A549 (cell line): ENCODE measurements at places on chromosomes 11 and 22. TPM values are rescaled to one million over a fixed set of nuclear protein-coding genes. Genes with fewer than 3 reads are reported as not detected.

GRCh38 chr11:13038366-13038765 is 29.2 kb downstream of the RASSF10 start:
- no peak for DNase-seq

DNA sequence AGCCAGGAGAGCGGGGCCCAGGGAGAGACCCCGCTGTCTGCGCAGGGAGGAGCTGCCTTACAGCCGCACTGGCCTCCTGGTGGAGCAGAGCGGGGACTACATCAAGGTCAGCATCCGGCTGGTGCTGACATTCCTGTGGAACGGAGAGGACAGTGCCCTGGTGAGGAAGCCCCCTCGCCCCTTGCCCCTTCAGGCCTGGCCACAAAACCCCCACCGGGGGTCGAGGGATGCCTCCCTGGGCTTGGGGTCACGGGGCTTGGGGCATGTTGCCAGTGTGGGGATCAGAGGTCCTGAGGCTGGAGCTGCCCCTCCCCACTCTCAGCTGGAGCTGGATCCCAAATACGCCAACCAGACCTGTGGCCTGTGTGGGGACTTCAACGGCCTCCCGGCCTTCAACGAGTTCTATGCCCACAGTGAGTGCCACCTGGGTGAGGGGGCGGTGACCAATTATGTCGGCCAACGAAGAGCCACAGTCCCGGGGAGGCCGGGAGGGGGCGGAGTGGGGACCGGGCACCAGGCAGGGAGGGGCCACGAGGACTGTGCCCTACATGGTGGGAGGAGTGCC is 4.2 kb downstream of the MUC5B start:
- peak; percentile 81 for DNase-seq

DNA sequence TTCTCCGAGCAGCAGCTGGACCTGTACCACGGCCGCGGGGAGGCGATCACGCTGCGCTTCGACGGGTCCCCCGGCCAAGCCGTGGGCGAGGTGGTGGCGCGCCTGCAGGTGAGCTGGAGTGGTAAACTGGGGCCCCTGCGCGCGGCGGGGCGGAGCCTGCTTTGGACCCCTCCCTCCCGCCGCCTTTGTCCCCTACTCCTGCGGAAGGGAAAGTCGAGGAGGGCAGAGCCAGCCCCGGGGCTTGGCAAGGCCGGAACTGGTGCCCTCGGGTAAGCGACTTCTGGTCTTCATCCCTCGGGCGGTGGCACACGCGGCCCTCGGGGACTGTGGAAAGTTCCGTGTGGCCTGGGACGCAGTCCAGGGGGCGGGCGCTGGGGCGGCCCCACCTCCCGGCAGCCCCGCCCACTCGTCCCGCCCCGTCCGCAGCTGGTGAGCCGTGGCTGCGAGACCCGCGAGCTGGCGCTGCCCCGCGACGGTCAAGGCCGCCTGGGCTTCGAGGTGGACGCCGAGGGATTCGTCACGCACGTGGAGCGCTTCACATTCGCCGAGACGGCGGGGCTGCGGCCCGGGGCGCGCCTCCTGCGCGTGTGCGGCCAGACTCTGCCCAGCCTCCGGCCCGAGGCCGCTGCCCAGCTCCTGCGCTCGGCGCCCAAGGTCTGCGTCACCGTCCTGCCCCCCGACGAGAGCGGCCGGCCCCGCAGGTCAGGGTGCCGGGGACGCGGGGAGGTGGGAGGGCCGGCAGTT is 9.2 kb downstream of the SIPA1 start:
- peak; percentile 67 for DNase-seq

GRCh38 chr22:47408409-47408808 is 646.0 kb downstream of the TBC1D22A start:
- DNase-seq: no peak

DNA sequence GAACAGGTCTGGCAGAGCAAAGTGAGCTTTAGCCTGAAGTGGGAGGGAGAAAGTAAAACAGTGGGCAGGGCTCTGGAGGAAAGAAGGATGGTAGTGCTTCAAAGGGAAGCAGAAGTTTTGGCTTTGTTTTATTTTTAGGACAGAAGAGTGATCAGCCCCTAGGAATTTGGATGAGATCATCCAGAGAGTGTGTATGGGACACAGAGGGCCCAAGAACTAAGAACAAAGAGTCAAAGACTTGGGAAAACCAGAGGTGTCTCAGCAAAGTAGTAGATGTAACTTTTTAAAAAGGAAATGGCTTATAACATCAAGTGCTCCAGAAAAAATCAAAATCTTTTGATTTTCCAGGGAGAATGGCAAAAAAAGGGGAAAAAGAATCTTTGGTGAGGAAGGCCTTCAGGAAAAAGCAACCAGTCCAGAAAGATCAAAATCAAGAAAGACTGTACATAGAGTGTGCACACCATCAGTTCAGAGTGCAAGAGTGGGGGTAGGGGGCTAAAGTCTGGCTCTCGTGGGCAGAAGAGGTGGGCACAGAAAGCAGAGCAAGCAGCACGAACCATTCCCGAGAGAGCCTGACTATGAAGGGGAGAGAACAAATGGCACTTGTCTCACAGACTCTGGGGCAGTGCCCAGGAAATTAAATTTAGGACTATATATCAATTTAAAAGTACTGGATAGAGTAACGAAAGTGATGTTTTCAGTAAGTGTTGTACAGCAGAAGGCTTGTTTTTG is 30.0 kb downstream of the MAPK1 start:
- peak; percentile 9 for DNase-seq

GRCh38 chr11:120229451-120230424 is 10.2 kb upstream of the POU2F3 start:
- peak; percentile 20 for DNase-seq

DNA sequence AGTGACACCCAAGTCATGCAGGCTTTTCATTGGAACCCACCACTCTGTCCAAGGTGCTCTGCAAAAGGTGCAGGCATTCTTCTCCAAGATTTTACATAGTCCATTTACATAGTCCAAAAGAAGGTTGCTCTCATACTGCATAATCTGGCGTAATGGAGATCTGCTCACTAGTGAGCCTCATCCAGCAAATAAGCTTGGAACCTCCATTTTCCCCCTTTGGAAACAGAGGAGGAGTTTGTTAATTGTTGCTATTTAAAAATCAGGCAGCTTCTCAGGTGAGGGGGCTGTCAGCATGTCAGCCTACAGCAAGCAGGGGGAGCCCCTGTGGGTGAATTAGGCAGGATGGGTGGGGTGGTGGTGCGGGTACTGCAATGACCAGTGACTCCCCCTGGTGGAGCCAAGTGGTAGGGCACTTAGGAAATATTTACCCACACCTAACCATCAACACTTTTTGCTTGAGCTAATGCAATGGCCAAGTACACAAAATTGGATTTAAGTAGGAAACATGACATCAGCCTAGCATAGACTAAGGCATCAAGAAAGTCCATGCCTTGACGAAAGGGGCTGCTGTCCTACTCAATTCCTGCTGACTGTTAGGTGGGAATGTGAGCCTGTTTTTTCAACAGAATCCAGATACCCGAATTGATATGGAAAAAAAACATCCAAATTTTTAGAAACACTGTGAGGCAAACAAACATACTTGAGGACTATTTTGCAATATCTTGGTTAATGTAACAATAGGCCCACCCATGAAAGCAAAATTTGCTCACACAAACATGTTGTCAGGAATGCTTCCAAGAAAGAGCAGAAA is 64.5 kb downstream of the AMBRA1 start:
- peak; percentile 89 for DNase-seq

DNA sequence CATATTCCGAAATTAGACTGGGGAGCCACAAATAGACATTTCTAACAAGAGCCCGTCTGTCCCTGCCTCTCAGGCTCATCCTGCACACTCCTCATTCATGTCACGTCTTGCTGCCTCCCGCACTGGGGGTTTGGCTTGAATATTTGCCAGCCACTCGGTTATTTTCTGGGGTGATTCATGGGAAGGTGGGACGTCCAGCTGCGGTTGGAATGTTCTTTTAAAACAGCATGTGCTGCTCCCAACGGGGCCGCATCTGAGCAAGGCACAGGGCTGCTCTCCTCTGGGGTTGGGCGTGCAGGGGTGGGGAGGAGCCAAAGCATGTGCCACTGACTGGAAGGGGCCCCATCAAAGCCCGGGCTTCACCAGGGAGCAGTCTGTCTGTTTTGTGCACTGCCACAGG is 25.9 kb upstream of the SLC5A4 start:
- peak; percentile 10 for DNase-seq

GRCh38 chr11:69402251-69402887 is 79.1 kb upstream of the LINC01488 start:
- no peak for DNase-seq

GRCh38 chr11:31535479-31535878 is 25.9 kb downstream of the ELP4 start:
- no peak for DNase-seq

DNA sequence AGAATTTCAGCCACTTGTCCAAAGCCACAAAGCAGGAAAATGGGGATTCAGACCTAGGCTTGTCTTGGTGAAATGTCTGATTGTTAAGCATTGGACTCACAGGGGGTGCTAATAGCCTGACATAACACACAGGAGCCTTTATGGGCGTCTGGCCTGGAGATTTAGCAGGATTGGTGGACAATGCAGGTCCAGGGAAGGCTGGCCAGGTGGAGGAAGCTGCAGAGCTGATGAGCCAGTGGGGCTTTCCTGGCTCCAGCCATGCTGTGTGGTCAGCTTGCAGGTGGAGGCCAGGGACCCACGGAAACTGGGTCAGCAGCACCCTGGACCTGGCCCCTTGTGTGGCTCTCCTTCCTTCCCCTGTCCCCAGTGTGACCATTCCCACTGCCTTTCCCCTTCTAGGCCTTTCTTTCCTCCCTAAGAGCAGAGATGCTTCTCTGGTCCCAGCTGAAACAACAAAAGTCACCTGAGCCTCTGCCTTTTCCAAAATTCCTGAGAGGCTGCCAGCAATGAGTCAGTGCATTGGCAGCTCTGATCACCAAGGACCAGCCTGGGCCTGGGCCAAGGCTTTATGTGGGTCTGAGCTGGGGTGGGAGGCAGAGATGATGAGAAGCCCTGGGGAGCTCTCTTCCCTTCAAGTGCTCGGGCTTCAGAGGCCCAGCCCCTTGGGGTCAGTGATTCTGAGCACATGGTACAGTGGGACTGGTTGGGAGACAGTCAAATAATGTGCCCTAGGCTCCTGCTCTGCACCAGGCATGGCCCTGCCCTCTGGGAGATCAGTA is 85.2 kb downstream of the CCDC81 start:
- DNase-seq: peak; percentile 74

- DNase-seq: no peak
Observed at GRCh38 chr22:25091458-25091857, 108.2 kb upstream of the CRYBB3 start.

GRCh38 chr22:23403720-23404688 is 176.1 kb downstream of the IGLL1 start:
- DNase-seq: no peak

DNA sequence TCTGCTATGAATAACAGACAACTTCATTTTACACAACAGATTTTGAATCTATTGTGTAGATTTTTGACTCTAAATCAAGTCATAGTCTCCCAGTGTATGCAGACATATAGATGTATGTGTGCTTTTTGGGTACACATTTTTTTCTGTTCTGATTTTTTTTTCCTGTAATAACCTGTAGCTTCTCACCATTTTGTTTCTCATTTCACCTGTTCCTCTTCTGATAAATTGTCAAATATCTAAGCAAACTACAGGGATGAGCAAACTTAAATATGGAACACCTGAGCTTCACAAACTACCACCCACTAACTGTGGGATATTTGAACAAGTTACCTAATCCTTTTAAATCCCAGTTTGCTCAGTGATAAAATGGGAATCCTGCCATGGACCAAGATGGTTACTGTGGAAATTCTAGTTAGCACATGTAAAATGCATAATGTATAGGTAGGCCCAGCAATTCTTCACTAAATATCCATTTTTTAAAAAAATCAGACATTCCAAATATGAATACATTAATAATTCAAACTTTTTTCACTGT is 15.7 kb downstream of the LGR4 start:
- DNase-seq: no peak

The RAG2 gene
- not detected in 3 replicates for polyA plus RNA-seq

The PLET1 gene
- polyA plus RNA-seq: not detected in 3 replicates

The MAML2 gene
- 1.3 to 1.7 TPM (median 1.5 TPM) in 3 replicates for polyA plus RNA-seq

The AIP gene
- polyA plus RNA-seq: 57.1 to 74.1 TPM (median 68.8 TPM) in 3 replicates

The SLC22A9 gene
- not detected in 3 replicates for polyA plus RNA-seq
